Activated CD4-positive, CD25-positive, alpha-beta regulatory T cell treated with anti-CD3 and anti-CD28 coated beads, Interleukin-2, amount 50 U/mL, for 16 hours (primary cell): ENCODE measurements at places on chromosomes 1 and 21.
A peak's percentile ranks its signal among the peaks of the same experiment; 100 is the strongest.

DNA sequence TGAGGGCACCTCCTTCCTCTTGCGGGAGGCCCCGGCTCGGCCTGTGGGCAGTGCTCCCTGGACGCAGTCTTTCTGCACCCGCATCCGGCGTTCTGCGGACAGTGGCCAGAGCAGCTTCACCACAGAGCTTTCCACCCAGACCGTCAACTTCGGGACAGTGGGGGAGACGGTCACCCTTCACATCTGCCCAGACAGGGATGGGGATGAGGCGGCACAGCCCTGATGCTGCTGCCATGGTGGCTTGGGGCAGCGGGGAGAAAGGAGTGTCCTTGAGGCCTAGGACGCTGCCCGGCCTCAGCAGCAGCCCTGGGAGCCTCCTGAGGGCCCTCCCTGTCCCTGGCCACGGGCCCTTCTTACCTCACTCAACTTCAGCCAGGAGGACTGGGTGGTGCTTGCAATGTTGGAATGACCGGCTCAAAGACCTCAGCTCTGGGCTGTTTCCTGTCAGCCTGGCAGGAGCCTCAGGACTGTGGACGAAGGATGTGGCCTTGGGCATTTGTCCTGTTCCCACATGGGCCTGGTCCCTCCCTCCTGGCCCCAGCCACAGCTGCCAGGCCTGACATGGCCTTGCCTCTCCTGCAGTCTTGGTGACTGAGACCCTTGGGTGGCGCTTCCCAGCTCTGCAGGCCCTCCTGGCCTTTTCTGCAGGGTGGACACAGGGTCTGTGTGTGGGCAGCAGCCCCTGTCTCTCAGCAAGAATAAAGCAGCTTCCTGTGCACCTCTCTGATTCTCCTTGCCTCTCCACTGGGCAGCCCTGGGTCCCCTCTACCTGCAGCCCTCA lies 45.9 kb downstream of the TRIM11 start:
- DNase-seq, result no peak

DNA sequence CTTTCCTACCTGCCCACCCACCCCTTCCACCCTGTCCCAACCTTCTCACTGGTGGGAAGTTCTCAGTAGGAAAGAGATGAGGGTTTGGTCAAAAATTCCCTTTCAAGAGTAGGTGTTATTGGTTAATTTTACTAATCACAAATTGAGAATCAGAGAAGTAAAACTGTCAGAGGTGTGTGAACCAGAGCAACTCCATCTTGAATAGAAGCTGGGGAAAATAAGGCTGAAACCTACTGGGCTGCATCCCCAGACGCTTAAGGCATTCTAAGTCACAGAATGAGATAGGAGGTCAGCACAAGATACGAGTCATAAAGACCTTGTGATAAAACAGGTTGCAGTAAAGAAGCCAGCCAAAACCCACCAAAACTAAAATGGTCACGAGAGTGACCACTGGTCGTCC lies 11.5 kb downstream of the PLA2G2D start:
- no peak for DNase-seq

DNA sequence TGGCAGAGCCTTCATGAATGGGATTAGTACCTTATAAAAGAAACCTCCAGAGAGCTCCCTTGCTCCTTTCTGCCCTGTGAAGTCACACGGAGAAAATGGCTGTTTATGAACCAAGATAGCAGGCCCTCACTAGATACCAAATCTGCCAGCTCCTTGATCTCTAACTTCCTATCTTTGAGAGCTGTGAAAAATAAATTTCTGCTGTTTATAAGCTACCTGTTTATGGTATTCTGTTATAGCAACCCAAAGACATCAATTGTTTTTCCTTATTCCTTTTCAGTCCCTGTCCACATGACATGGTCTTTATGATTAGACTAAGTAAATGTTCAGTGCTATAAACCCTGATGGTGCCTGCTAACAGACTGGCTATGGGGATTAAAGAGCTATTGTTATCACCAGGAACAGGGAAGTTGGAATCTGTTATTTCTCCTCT lies 9.7 kb upstream of the STIL start:
- no peak for DNase-seq

- DNase-seq, result no peak
Observed at GRCh38 chr1:241074507-241074906, 282.5 kb downstream of the RGS7 start.

- DNase-seq, result no peak
Observed at GRCh38 chr1:207025146-207025880, 7.2 kb downstream of the C1orf116 start.

DNA sequence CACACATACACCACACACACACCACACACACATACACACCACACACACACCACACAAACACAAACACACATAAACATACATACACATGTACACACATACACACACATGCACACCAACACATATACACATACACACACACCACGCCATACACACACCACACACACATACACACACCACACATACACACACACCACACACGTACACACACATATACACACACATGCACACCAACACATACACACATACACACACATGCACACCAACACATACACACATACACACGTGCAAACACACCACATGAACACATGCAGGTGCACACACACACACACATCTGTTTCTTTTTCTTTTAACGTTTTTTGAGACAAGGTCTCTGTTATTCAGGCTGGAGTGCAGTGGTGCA lies 41.0 kb upstream of the SLC45A1 start:
- DNase-seq, result no peak

GRCh38 chr1:167430134-167430848 lies 88.0 kb downstream of the CD247 start:
- DNase-seq, result no peak

- DNase-seq, result no peak
Observed at GRCh38 chr1:7553042-7553690, 217.9 kb upstream of the VAMP3 start.

- DNase-seq, result no peak
Observed at GRCh38 chr1:78156805-78157521, 111.2 kb downstream of the GIPC2 start.

GRCh38 chr21:9730866-9731265 lies 790.5 kb upstream of the TPTE start:
- DNase-seq, result no peak

- DNase-seq, result no peak
Observed at GRCh38 chr1:217622042-217622441, 8.8 kb downstream of the GPATCH2 start.

DNA sequence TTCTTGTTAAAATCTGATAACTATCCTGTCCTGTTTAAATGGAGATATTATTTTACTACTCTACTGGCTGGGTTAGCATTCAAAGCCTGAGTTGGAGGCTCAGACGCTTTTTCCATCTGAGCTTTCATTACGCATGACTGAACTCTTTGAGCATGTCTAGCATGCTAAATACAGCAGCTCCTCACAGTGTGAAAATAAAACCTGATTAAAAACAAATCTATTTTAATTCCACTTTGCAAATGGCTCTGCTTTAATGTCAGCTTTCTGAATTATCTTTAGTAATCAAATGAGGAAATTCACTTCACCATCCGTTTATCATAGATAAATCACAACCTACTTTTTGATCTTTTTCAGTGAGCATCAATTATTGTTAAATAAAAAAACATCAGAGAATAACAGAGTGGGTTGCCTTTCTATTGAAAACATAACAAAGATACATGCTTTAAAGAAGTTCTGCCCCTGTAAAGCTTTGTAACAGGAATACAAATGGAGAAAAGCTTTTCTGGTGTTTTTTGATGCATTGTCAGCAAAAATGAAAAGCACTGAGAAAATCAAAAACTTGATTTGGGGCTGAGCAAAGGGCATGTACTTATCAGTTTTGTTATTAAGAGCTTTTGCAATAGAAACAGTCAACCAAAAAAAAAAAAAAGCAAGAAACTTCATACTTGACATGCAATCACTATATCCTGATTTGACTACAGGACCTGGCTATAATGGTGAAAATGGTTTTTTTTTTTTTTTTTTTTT lies 3.5 kb upstream of the SPEN start:
- DNase-seq, result no peak

GRCh38 chr1:168974117-168974516 lies 132.4 kb upstream of the ATP1B1 start:
- DNase-seq, result no peak

GRCh38 chr1:185244015-185244747 lies 72.9 kb downstream of the IVNS1ABP start:
- DNase-seq, result no peak

- no peak for DNase-seq
Observed at GRCh38 chr1:174364996-174365736, 82.6 kb upstream of the GPR52 start.

- no peak for DNase-seq
Observed at GRCh38 chr1:39103328-39104157, 77.4 kb downstream of the NDUFS5 start.

GRCh38 chr1:119428991-119429390 lies 14.0 kb downstream of the HSD3B2 start:
- no peak for DNase-seq

DNA sequence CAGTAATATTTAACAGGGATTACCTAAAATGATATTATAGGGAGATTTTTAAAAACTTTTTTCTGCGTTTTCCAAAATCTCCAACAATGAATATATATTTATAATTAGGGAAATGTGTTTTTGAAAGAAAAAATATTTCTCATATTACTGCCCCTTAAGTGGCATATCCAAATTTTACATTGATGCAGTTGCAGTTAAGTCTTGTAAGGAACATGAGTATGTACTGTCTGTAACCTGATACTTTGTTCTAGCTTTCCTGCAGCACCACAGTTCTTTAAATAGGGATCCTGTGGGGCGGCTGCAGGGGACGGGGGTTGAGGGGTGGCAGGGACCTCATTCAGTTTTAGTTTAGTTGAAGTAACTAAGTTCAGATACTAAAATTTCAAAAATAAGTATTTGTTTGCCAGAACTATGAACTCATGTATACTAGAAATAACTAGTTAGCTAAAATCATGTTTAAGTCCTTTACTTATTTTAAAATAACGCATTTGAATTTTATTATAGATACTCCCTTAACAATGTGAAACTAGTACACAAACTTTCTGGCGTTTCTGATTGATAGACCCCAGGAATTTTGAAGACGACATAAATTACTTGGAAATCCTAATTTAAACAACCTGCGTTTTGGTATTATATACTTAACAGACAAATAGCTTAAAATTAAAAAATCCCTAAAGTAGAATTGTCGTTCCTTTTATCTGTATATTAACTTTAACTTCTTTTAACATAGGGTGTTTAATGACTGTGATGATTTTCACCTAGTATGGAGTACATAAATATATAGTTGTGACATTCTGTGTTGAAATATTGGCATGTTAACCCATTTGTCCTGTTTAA lies 639 bp upstream of the DNAJB4 start:
- peak; percentile 12 for DNase-seq

DNA sequence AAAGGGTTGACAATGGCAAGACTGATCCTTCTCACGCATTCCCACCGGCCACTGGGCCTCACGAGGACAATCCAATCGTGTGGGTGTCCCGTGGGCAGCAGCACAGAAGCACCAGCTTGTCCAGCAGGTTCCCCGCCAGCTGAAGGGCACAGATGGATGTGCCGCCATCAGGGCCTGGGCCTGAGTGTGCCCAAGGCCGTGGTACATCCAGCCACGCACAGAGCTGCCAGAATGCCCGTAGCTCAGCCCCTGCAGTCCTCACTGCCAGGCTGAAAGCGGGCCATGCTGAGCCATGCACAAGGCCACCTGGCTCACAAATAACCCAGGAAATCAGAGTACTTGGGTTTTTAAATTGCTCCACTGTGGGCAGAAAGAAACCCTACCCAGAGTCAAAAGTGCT lies 7.0 kb downstream of the NPHP4 start:
- no peak for DNase-seq

- no peak for DNase-seq
Observed at GRCh38 chr1:44078104-44078503, 40.5 kb upstream of the KLF17 start.

DNA sequence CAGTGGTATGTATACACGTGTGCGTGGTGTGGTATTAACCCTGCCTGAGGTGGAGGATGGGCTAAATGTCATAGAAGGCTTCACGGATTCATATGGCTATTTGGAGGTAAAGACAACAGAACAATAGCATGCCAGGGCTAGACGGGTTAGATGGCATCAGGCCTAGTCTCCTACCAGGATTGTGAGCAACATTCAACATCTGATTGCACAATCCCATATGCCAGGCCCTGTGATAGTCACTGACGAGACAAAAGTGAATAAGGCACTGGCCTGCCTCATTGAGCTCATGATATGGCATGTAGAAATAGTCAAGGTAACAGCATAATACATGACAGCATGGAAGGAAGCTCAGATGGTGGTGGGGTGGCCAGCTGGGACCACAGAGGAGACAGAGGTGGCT lies 167.1 kb upstream of the BEND5 start:
- no peak for DNase-seq

GRCh38 chr1:159889821-159890252 lies 10.1 kb downstream of the CFAP45 start:
- no peak for DNase-seq

DNA sequence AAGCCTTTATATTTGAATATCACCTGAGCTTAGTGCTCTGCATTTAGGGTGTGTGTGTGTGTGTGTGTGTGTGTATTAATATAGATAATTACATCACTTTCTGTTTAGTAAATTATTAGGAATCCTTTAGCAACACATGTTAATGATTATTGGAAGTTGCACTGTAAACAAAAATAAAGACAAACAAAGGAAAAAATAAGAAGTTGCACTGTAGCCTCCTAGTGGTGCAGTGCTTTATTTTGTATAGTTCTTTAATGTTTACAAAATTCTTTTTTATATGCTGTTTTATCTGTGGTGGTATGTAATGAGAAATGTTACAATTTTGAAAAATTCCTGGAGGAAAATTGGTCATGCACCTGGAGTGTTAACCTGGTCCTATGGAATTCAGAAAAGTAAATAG lies 69.2 kb downstream of the UBE4B start:
- DNase-seq, result no peak

DNA sequence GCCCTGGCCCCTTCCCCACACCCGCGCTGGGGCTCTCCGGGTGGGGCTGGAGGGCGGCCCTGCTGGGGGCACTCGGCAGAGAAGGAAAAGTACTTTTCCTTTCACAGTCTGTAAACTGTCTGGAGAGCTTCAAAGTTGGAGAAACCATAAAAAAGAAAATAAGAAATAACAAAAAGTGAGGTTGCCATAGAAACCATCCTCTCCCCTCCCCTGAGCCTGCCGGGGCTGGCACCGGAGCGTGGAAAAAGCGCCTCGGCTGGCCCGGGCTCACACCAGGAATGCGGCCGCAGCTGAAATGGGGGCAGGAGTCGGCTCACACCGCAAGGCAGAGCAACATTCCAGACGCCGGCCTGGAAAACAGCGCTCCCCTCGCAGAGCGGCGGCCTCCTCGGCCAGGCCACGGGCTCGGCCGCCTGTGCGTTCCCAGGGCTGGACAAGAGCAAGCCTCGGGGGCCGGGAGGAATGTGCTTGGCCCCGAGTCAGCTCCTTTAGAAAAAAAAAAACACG lies 69.2 kb downstream of the MORN1 start:
- no peak for DNase-seq

GRCh38 chr1:182794676-182795201 lies 5.2 kb downstream of the NPL start:
- DNase-seq, result no peak

DNA sequence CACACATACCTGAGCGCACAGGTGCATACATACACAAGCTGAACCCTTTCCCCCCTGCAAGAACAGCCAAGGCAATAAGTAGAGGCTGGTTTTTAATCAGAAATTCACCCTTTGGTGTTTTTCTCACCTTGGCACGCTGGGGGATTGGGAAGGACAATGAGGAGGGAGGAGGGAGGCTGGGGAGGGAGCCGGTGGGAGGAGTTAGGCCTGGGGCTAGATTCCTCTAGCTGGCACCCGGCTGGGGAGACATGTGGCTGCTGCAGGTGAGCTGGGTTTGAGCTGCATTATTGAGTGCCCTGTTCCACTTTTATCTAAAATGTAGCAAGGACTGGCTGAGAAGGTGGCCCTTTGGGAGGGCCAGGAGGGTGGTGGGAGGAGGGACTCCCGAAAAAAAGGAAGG lies 97.8 kb upstream of the CSF3R start:
- DNase-seq, result no peak

- DNase-seq, result no peak
Observed at GRCh38 chr1:110752941-110753725, 78.4 kb upstream of the KCNA3 start.
